ENCODE measurements at places on chromosomes 5 and 9. TPM values are rescaled to one million over a fixed set of nuclear protein-coding genes. Genes with fewer than 3 reads are reported as not detected.

The PTPDC1 gene
- total RNA-seq: 11.9 TPM

DNA sequence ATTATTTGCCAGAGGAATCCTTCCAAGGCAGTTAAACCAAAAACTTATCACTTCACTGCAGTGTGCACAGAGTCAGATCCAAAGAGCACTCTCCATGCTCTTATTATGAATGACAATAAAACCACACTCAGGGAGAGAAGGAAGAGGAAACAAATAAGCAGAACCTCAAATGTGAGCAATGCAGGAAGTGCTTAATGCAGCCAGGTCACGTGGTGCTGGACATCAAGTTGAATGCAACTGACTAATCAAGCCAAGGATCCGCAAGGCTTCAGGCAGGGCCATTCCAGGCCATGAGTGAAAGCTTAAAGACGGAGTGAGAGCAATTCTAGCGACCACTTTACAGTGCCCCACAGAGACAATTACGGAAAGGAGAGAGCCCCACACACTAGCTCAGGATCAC, 230.4 kb upstream of the PUM3 start:
- no peak for DNase-seq

GRCh38 chr5:169166078-169166477, 134.9 kb downstream of the SLIT3 start:
- DNase-seq: no peak

The LTC4S gene
- not detected for total RNA-seq

- DNase-seq: peak; percentile 3
Observed at GRCh38 chr5:53713978-53714666, 153.7 kb downstream of the NDUFS4 start.

The SV2C gene
- not detected for total RNA-seq

GRCh38 chr5:173232499-173233346, 2.3 kb downstream of the NKX2-5 start:
- DNase-seq: no peak
